ENCODE measurements at places on chromosomes 4 and X.

- DNase-seq, result no peak
Observed at GRCh38 chrX:257681-258289, 23.4 kb upstream of the PLCXD1 start.

GRCh38 chr4:6555519-6555918 lies 19.5 kb upstream of the MAN2B2 start:
- DNase-seq, result no peak

DNA sequence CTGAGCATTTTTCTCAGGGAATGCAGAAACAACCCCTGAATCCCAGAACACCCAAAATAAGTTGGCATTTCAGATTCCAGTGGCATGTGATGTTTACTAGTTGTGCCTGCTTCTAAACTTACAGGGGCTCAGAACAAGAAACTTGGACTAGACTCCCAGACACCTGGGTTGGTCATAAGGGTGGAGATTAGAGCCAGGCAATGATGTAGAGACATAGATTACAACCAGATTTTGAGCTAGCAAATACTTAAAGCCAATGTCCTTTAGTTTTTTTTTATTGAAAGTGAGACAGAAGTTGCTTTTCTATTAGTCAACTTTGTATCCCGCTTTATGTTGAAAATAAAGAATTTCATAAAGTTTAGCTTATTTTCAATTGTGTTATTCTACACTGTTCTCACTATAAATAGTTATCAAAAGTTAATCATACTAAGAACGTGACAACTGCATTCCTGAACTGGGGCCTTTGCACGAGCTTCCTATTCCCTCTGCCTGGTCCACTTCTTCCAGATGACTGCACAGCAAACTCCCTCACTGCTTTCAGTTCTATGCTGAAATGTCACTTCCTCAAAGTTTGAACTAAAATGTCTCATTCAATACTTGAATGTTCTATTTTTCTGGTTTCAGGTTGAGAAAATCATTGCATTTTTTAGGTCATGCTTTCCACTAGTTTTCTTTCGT lies 224.7 kb upstream of the PPP1R2C start:
- no peak for DNase-seq

DNA sequence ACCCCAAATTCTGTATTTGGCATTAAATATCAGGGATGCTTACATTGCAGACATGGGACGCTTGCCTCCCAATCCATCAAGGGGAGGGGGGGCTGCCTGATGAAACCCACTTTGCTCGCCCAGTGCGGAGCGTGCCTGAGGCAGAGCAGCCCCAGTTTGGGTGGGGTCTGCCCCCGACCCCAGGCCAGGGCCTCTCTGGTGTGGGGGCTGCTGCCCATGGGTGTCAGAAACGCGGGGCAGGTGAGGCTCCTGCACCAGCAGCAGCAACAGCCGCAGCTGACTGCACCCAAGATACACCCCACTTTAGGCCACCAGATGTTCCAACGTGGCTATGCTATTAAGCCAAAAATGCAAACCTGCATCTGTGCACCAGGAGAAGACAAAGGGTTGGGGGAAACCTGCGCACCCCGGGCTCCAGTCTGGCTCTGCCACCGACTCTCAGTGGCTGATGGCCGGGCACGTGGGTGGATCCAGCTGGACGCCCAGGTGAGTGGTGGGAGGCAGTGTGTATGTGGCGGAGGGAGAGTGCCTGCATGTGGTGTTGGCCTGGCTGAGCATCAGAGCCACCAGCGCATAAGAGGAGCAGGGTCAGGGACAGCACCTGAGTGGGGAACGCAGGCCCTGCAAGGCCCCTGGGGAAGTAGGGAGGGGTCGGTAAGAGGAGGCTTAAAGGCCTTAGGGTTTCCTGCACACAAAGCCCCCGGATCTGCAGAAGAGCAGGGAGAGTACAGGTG lies 86.2 kb downstream of the ABLIM2 start:
- DNase-seq, result no peak

- peak; percentile 21 for DNase-seq
Observed at GRCh38 chr4:112210777-112211176, 20.8 kb upstream of the AP1AR start.

DNA sequence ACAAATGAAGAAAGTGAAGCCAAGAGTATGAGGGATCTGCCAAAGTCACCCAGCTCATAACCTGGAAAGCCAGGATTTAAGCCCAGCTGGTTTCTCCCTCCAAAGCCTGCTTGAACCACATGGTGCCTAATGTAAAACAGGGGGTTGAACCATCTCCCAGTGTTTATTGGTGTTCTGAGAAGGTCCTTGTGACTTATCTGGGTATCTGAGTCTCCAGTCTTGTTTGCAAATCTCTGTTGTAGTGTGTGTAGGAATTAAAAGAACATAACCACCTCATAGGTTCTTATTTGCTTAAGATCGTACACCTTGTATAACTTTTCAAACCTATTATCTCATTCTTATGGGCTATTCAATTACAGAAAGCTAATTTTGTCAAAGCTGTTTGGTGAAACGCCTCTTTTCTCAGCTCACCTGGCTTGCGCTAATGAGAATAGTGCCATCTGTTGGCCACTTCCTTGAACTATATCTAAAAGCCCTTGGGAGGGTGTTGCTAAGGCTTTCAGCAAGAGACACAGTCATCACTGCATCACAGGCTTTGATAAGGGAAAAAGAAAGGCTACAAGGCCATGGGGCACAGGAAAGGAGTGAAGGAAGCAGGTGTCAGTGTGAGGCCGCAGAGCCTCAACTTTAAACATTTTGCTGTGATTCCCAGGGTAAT lies 34.0 kb downstream of the ETDB start:
- peak; percentile 64 for DNase-seq

DNA sequence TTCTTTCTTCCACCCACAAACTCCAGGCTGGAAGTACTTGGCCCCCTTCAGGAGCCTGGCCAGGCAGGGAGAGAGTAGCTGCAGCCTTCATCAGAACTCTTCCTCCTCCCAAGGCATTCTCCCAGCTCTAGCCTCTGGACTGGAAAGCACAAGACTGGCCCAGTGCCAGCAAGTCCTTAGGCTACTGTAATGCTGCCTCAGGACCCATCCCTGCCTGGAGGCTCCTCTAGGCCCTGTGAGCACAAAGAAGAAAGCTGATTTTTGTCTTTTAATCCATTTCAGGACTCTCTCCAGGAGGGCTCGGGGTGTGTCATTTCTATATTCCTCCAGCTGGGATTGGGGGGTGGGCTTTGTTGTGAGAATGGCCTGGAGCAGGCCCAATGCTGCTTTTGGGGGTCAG lies 10.8 kb downstream of the AWAT2 start:
- no peak for DNase-seq

- no peak for DNase-seq
Observed at GRCh38 chr4:107008115-107008514, 28.0 kb downstream of the DKK2 start.

- no peak for DNase-seq
Observed at GRCh38 chr4:952881-953573, 20.3 kb downstream of the DGKQ start.
